ENCODE measurements at places on chromosomes 4 and X. TPM values are rescaled to one million over a fixed set of nuclear protein-coding genes. Genes with fewer than 3 reads are reported as not detected.

DNA sequence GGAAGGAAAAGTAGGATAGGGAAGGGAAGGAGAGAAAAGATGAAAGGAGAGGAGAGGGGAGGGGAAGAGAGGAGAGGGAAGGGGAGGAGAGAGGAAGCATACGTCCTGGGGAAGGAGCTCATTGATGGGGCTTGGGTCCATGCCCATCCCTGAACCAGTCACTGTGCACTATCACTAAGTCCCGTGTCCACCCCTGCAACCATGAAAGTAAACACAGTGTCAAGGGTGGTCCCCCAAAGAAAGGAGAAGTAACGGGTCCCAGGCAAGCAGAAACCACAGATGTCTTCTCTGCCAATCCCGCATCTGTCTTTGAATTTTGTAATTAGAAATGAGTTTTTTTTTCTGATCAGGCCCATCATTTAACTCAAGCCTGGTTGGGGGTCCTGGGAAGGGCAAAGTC is 55.2 kb downstream of the LGI2 start:
- H3K27me3 ChIP-seq, result peaks cover 10% of the 10 kb centered on the region
- H3K27ac ChIP-seq, result no peak overlapping the region
- DNase-seq, result no peak
- no peak overlapping the region for H3K4me3 ChIP-seq
- H3K4me1 ChIP-seq, result peaks cover 5% of the 10 kb centered on the region

- no peaks in the 10 kb centered on the region for H3K27me3 ChIP-seq
- no peak for DNase-seq
- H3K4me3 ChIP-seq, result no peak overlapping the region
- no peak overlapping the region for H3K27ac ChIP-seq
Measured at GRCh38 chr4:84238247-84239090, 260.6 kb downstream of the NKX6-1 start.

DNA sequence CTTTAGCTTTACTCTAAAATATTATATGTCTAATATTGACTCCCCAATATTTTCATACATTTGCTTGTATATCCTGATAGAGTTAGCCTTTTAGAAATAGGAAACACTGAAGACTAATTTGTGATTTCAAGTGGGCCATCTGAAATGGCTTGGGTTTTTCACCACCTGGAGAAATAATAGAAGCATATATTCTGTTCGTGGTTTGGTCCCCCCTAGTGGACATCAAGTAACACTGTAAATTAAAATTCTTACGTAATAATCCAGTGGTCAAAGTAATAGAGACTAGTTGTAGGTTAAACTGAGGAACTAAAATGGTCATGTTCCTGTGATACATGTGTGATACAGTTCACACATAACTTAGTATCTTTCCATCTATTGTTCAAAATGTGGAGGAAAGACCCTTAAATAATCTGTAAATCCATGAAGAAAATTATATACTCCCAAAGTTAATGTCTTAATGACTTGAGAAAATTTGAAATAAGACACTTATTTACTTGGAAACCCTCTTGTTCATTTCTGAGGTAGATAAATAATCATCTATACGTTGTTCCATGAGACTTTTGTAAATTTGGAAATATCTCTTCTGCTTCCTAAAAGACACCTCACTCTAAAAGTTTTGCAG is 79.8 kb upstream of the SMARCAD1 start:
- no peak overlapping the region for H3K27ac ChIP-seq
- DNase-seq, result no peak
- H3K27me3 ChIP-seq, result no peaks in the 10 kb centered on the region
- H3K4me1 ChIP-seq, result no peaks in the 10 kb centered on the region
- no peaks in the 10 kb centered on the region for H3K36me3 ChIP-seq
- no peak overlapping the region for H3K4me3 ChIP-seq

Gene PNMA6A
- total RNA-seq, result 0.73 TPM

Gene SSX4B
- total RNA-seq, result not detected

All from activated T-helper 1 cell treated with anti-CD3 and anti-CD28 coated beads, Interleukin-12 subunit alpha, Interleukin-12 subunit beta, Interleukin-2, Interleukin-4 antibody, amounts not matched to agents 30 ng/mL and 10 ng/mL and 1 ng/mL, durations not matched to agents 14 hours and 24 hours and 36 hours (primary cell).